ENCODE measurements at places on chromosomes 4 and X.

GRCh38 chr4:124111922-124112321, 600.6 kb downstream of the ANKRD50 start:
- peak; percentile 71 for DNase-seq

- no peak for DNase-seq
These were observed at the start of gene PDHA2 for GRCh38 chr4:95839891-95840290. TSS of gene PDHA2 (plus strand) at chr4:95840093. CDS start at chr4:95840151, 58 bp downstream.

GRCh38 chrX:13808293-13808692, 8.6 kb downstream of the GPM6B start:
- no peak for DNase-seq

DNA sequence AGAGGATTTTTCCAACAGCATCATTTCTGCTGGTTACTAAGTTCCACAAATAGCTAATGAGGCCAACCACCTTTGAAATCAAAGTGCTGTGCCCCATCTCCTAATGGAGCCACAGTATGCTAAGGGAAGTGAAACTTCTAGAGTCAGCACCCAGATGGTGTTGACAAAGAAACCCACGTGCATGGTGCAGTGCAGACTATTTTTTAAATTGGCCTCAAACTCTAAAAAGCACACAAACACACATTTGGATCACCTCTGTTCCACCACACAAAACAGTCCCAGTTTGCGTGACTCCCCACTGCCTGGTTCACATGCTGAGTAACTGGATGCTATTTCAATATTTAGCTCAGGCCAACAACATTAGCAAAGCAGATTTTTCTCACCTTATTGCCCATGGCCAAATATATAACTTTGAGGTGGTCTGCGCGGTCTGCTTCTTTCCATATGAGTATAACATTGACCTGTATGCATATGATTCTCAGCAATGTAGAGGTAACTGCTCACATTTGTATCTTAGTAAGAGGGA, 69.9 kb downstream of the AMELX start:
- DNase-seq = no peak

- DNase-seq = no peak
These were observed 8.4 kb downstream of the ANK2 start for GRCh38 chr4:113057891-113058290.

- no peak for DNase-seq
These were observed 6.4 kb upstream of the PTTG2 start for GRCh38 chr4:37953620-37954293.

DNA sequence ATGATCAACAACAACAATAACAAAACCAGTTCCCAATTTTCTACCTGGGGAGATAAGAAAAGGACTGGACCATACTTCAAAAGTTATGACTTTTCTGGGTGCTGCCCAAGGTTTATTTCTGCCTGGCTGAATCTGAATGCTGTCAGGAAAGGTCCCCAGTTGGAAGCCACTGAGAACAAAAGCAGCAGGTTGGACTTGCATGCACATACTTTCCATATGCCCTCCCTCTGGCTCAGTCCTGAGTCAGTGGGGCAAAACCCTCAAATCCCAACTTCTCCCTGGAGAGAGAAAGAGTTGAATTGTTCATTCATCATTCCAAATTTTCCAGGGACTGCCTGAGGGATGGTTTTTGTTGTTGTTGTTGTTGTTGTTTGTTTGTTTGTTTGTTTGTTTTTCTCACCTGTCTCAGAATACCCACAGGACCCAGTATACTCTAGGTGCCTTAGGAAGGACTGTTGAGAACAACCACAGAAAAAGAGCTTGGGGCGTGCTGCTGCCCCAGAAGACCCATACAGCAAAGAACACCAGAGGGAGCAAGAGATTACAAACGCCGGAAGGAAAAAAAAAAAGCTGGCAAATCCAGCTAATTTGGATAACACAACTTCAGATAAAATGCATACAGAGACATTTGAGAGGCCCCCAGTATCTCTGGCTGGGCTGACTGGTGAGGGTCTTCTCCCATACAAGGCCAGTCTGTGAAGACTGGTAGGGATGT, 138.9 kb upstream of the INPP4B start:
- peak; percentile 48 for DNase-seq

DNA sequence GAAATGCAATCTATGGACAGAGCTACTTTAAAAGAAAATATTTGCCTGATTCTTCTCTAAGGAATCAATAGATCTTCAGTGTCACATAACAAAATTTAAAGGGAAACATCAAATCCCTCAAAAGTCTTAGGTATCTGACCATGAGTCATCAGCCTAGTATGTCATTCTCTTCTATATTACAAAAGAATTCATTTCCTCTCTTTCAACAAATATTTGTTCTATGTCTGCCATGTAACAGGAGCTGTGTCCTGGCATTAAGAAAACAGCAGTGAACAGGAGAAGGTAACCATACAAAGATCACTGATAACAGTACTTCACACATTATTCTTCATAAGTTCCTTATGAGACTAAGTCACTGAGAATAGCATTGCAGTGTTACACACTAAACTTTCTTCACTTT, 243.6 kb upstream of the DKK2 start:
- no peak for DNase-seq

GRCh38 chr4:74794382-74795010, at the start of gene BTC:
TSS of gene BTC (minus strand) at chr4:74794523. CDS start at chr4:74794325, 198 bp downstream.
- DNase-seq = peak; percentile 49

DNA sequence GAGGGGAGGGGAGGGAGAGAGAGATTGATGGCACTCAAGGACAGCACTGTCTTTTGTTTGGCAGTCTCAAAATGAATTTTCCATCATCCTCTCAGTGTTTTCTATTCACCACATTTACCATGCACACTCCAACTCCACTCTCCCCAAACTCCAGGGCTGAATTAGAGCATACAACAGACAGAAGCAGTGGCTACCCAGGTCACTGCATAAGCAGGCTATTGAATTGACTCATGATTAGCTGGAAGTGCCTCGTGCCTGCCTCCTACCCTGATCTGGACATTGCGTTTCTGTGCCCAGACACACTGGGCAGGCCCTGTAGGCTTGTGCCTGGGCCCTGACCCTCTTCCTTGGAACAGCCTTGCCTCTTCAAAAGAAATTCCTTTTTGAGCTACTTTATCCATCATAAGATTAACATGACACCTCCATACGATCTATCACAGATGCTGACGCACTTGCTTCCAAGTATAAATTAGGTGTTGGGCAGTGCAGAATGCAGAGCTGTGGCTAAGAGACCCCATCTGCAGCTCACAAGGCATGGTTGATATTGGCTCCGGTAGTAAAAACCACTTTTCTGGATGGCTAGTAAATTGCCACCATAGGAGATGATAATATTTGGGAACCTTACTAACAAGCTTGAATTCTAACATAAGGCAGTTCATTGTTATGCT, 752.9 kb downstream of the RPA4 start:
- no peak for DNase-seq

- peak; percentile 10 for DNase-seq
These were observed 23.1 kb upstream of the CAMK2D start for GRCh38 chr4:113784497-113785250.

DNA sequence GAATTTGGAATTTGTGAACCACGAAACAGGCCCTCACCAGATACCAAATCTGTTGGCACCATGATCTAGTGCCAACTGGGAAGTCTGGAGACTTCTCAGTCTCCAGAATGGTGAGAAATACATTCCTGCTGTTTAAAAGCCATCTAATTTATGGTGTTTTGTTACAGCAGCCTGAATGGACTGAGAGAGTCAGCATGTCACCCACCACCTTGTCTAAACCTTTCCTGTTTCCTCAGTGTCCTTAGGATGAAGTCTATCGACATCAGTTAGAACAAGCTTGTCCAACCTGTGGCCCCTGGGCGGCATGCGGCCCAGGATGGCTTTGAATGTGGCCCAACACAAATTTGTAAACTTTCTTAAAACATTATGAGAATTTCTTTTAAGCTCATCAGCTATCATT, 42.1 kb downstream of the FREM3 start:
- DNase-seq = no peak

GRCh38 chrX:151240237-151240636, 63.9 kb downstream of the GPR50 start:
- DNase-seq = no peak

DNA sequence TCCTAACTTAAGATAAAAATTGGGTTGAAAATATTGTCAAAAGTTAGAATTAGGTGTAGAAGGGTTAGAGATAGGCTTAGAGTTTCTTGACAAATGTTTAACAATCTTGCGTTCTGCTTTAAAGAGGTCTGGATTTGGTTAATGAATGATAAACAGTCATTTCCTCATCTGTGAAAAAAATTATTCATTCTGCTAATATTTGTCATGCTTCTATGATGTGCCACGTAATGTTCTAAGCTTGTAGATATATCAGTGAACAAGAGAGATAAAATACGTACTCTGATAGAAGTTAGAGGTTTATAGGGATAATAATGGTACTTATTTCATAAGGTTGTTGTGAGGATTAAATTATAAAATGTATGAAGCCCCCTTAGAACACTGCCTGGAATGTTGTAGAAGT, 443.0 kb upstream of the GALNT7 start:
- DNase-seq = no peak

GRCh38 chr4:114146947-114147618, 167.6 kb upstream of the ARSJ start:
- DNase-seq = no peak

DNA sequence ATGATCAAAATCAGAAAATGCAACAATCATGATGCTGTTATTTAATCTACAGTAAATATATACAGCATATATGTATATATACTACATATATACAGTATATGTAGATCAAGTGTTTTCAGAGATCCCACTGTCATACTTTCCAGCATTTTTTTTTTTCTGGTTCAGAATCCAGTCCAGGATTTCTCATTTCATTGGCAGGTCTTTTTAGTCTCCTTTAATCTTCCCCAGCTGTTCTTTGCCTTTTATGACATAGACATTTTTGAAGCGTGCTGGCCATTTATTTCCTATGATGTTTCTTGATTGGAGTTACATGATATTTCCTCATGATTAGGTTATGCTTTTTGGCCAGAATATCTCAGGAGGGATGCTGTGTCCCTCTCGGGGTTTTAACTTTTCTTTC, 92.0 kb upstream of the TLR2 start:
- DNase-seq = no peak

- no peak for DNase-seq
These were observed 51.3 kb upstream of the CBR4 start for GRCh38 chr4:169061386-169061785.

GRCh38 chr4:60868232-60868960, 331.7 kb upstream of the ADGRL3 start:
- DNase-seq = no peak

- DNase-seq = no peak
These were observed 192.7 kb downstream of the ZNF330 start for GRCh38 chr4:141413366-141413765.

GRCh38 chrX:69388526-69388925, 115.6 kb upstream of the NALF2 start:
- no peak for DNase-seq

DNA sequence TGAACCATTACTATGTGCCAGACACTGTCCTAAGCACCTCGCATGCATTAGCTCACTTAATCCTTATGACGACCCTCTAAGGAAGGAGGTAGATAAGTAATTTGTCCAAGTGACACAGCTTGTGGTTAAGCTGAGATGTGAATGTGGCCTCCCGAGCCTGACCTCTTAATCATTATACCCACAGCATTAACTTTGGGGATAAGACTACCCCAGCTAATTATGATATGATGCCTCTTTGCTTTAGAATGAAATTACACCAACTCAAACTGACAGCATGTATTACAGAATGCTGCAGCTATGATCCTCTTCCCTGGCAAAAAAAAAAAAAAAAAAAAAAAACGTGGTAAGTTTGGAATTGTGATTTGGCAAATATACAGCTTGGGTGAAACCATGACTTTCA, 53.5 kb downstream of the APBB2 start:
- DNase-seq = no peak

DNA sequence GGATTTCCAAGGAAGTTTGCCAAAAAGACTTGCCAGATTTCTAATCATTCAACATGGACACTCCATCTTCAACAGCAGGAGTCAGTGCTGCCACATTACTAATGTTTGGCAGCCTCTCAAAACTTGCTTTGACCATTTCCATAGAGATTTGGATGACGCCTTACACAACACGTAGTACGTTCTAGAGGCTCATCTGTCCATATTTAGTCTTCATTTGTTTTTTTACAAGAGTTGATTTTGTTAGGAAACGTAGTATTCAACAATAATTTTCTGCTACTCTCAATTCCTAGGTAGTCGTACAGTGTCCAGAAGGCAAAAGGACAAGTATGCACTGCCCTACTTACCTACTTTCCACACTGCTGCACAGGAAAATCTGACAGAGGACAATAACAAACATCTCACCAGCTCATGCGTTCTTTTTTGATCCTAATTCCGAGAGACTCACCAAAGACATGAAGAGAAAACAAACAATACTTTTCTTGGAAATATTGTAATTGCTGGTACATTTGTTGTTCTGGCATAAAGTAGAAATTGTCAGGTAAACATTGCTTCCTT, 117.3 kb downstream of the SNCA start:
- no peak for DNase-seq

GRCh38 chr4:115310641-115311040, 197.2 kb upstream of the NDST4 start:
- DNase-seq = no peak

DNA sequence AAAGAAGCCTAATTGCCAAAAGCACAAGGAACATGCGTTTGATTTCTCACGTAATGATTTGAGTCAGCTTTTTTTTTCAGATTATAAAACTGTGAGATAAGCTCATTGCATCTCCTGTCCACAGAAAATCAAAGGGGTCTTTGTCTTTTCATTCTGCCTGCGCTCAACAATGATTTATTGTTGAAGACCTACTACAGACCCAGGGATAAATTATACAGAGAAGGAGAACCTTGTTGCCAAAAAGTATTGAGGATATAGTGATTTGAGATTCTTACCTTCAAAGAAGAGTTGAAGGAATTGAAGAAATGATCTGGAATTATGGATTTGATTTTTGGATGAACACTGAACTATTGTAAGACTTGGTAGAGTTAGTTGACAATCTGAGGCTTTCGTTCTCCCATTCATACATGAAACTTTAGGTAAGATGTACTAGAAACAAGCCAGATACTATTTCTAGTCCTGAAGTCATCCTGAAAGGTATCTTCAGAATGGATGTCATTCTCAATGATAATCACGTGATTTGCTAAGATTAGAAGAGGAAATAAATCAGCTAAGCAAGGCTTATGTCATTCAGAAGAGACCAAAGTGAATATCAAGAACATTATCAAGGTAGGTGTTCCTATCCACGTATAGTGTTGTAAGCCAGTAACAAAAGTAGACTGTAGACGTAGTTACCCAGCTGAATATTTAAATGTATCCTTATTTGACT, 71.1 kb upstream of the SCOC start:
- no peak for DNase-seq

DNA sequence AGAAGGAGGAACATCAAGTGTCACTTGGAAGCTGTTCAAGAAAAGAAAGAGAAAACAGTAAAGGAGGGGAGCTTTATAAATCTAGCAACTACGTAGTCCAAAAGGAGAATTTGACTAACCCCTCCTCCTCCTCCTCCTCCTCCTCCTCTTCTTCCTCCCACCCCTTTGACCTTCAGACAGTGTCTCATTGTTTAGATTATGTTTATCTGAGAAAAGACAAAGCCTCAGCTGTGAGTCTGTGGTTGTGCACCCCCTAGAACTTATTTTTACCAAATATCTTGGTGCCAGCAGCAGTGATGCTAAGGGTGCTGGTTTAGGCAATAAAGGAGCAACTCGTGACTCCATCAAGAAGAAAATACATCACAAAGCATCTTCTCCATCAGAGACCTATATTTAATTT, 68.9 kb upstream of the BMP2K start:
- DNase-seq = no peak

- DNase-seq = peak; percentile 10
These were observed 46.2 kb downstream of the SMARCA5 start for GRCh38 chr4:143559757-143560147.

- DNase-seq = no peak
These were observed 36.0 kb downstream of the STIM2 start for GRCh38 chr4:26896636-26897035.

- no peak for DNase-seq
These were observed 70.5 kb downstream of the RPS3A start for GRCh38 chr4:151169900-151170299.
